Hippocampal formation (tissue), 2 donors: ENCODE measurements at places on chromosomes 3 and 15.

GRCh38 chr3:127538569-127538968 lies 52.0 kb downstream of the TPRA1 start:
- no peak for DNase-seq

- no peak for DNase-seq
Observed at GRCh38 chr3:180918542-180918941, 6.1 kb downstream of the FXR1 start.

DNA sequence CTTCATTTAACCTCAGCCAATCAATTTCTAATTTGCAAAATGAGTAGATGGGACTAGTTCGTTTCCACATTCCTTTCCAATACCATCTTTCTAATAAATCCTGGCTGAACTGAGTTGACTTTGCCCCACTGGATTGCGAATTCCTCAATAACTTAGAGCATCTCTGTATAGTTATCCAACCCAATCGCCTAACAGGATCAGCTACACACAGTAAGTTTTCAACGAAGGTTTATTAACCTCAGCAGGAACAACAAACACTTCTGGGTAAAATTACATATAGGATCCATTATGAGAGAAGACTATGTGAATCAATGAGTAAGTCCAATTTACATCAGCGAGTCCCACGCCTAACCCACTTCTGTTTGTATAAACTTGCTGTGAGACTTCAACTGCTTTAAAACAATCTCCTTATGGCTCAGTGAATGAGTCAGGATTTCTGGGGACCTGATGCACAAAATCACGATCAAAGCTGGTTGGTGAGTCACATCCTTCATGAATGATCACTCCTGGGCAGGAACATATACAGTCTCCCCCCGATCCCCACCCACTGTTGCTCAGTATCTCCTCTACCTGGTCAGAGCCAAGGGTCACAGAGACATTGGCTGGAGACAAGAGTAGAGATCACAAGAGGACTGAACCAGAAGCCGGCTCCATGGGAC lies 142.8 kb downstream of the EDEM1 start:
- DNase-seq, result no peak

DNA sequence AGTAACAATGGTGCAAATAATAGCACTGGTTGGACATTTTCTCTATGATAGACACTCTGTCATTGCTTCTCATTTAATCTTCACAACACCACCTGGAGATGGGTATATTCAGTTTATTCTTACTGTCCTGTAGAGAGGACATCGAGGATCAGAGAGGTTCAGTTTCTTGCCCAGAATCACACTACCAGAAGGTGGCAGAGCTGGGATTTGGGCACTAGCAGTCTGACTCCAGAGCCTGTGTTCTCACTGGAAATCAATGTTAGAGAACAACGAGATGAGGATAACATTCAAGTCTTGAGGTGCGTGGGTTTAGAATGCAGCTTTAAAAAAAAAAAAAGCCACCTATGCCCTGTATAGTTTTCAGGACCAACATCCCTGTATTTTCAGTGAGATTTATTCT lies 127.8 kb downstream of the SYNPR start:
- no peak for DNase-seq

- no peak for DNase-seq
Observed at GRCh38 chr3:134590766-134591165, 60.1 kb downstream of the KY start.

GRCh38 chr3:186254676-186255650 lies 107.1 kb downstream of the DGKG start:
- DNase-seq, result peak; percentile 12

DNA sequence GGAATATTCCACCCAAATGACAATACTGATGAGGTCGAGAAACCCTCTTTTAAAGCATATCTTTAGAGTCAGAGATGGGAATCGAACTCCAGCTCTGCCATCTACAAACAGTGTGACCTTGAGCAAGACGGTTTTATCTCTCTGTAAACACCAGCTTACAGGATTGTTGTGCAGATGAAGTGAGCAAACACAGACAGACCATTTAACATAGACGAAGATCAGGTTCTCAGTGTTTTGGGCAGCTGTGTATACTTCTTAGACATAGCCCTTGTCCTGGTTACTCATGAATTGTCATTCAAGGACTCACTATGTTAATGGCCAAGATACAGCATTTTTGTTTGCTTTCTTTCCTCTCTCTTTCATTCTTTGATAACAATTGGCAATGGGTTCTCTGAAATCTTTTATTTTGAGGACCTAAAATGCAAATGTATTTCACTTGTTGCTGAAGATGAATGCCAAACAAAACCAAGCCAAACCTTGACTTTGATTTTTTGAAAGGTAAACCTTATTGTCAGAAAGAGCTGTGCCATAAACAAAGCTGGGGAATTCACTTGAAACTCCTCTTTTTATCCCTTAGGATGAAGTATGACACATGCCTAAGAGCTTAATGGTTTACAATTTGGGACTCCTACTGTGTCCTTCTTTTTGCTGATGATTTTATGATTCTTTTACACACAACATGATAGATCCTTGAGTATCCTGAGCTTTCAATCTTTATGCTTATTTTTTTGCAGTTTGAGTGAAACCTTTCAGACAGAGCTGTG lies 250.0 kb upstream of the PDZRN3 start:
- DNase-seq, result no peak

- peak; percentile 30 for DNase-seq
Observed at GRCh38 chr3:136862617-136863322, 762 bp downstream of the NCK1 start.

- no peak for DNase-seq
Observed at GRCh38 chr15:90870354-90871138, 2.2 kb downstream of the FURIN start.

GRCh38 chr3:187247398-187247797 lies 44.1 kb downstream of the MASP1 start:
- no peak for DNase-seq

- no peak for DNase-seq
Observed at GRCh38 chr3:65808824-65809223, 229.9 kb downstream of the MAGI1 start.

- DNase-seq, result no peak
Observed at GRCh38 chr3:163328680-163329079, 1749.6 kb downstream of the SI start.

DNA sequence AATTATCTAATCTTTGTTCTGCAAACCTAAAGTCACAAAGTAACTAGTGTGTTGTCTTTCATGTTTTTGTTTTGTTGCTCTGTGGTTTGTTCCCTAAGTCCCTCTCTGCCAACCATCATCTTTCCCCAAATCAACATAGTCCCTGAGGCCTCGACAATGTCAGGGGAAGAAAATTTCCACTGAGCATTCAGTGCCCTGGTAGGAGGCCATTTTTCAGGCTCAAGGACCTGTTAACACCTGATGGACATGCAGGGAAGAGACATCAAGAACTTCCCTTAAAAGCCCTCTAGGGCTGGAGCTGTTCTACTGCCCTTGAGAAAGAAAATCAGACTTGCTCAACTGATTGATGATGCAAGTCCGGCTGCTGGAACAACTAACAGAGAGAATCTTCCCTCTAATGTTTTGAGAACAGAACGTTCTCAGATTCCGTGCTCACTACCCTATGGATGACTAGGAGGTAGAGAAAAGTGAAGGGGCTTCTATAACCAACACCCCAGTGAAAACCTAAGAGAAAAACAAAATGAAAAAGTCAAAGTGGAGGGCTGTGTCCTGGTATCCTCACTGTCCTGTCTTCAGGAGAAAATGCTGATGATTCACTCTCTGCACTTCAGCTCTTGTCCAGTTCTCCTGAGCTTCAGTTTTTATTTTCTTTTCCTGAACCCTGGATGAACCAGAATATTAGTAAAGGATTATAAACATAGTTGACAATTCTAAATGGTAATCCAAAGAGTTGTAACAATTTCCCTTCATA lies 373.1 kb downstream of the FOXP1 start:
- no peak for DNase-seq

DNA sequence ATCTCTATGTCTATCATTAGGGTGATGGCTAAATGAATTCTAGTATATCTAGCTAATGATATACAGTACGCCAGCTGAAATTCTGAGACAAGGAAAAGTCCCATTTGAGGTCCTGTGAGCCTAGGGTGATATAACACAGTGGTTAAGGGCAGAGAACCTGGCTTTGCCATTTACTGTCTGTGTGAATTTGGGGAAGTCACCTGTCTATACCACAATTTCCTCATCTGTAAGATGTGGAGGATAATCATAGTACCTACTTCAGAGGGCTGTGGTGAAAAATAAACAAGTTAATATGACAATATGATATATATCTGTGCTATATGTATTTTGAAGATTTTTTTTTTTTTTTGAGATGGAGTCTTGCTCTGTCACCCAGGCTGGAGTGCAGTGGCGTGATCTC lies 9.8 kb upstream of the ANKDD1A start:
- DNase-seq, result no peak

- DNase-seq, result no peak
Observed at GRCh38 chr15:65100442-65100841, 14.6 kb downstream of the UBAP1L start.

- no peak for DNase-seq
Observed at GRCh38 chr3:177820683-177821316, 623.5 kb upstream of the TBL1XR1 start.

DNA sequence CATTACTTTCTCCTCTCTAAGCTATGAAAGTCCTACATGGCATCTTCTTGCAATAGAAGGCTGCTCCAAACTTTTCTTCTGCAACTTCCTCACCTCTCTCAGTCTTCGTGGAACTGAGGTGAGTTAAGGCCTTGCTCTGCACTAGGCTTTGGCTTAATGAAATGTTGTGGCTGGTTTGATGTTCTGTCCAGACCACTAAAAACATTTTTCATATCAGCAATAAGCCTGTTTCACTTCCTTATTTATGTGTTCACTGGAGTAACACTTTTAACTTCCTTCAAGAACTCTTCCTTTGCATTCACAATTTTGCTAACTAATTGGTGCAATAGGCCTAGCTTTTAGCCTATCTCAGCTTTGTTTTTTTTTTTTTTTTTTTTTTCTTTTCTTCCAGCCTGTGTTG lies 335.3 kb upstream of the NECTIN3 start:
- DNase-seq, result no peak

DNA sequence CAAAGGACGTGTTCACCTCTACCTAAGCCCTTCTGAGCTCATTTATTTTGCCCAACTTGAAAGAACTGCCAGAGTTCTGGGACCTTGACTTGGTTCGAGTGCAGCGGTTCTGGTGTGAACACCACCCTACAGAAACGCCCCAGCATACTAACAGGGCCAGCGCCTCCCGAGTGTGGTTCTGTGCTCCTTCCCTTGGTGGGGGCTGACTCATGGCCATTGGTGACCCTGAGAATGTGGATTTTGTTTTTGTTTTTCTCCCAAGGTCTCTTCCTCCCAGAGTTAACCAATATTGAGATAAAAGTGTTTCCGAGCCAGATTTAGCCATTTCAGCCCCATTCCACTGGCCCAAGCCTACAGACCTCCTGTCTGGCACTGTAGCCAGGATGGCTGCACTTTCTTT lies 27.9 kb downstream of the SEMA7A start:
- no peak for DNase-seq

DNA sequence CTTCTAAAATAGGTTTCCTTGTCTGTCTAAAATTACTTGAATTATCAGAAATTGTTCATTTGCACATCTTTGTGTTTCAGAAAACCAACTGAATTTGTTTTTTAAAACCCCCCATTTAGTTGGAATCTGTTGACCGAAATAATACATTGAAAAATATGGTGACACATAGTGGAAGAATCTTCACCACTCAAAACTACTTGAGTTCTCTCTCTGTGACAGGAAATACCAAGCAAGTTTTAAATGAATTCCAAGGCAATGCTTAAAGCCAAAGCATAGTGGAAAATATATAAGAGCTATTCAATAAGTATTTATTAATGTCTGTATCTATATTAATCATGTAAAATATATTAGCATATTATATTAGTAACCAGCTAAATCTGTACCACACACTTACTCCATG lies 224.9 kb upstream of the COL8A1 start:
- no peak for DNase-seq

- DNase-seq, result no peak
Observed at GRCh38 chr3:186483611-186484340, 60.4 kb downstream of the CRYGS start.

DNA sequence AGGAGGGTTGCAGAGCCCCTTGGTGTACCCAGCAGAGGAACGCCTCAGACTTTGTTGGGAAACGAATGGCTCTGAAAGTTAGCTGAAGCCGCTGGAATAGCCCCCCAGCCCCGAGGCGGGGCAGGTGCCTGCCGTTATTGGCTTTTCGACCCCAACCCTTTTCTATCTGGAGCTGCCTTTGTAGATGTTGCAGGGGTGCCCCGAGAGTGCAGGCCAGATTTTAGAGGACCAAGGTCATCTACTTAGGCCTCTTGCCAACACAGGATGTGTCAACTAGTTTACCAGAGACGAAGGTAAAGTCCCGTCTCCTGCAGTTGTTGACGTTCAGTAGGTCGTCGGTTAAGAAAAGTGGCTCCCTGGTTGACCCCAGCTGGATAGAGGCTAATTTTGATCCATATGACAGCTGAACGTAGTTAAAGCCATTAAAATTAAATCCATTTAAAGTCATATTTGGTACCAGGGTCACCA lies 579 bp upstream of the UBE3A start:
- no peak for DNase-seq

DNA sequence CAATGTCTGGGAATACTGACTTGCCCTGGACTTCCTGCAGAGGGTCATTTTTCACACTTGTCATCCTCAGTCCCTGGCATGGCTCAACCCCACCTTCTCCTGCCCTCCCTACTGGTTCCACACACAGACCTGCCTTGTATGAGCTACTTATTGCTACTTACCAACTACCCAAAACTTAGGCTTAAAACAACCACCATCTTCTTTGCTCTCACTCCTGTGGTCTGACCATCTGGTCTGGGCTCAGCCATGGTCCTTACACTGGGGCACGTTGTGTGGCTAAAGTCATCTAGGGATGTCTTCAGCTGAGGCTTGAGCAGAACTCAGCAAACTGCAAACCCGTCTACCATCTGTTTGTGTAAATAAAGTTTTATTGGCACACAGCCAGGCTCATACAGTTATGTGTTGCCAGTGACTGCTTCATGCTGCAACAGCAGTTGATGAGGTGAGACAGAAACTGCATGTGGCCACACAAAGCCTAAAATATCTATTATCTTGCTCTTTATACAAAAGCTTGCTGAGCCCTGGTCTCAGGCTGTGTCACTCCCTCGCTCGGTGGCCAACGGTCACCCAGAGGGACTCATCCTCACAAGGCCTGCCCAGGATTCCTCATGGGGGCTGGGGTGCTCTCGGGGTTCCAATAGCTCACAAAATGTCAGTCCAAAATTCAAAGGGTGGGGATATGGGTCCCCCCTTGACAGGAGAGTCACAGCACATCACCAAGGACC lies 43.5 kb downstream of the KLF15 start:
- no peak for DNase-seq

GRCh38 chr15:100682468-100682867 lies 80.1 kb downstream of the ASB7 start:
- DNase-seq, result no peak

- DNase-seq, result no peak
Observed at GRCh38 chr3:19749448-19750017, 184.5 kb downstream of the EFHB start.

DNA sequence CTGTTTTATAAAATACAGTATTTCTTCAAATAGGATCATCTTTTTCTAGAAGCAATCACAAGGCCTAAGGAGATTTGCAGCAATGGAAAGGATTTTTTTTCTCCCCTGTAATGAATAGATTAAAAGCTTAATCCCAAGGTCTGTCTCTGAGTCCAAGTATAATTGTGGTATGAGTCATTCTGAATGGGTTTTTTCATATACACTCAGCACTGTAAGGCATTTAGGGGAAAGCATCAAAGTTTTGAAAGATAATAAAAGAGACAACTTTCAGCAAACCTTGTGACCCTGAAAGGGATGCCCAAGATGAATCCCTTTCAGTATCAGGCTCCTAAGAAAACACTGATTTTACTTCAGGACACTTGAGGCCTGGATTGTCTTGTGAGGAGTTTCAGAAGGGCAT lies 23.3 kb upstream of the LARS2 start:
- DNase-seq, result no peak
